ENCODE measurements at places on chromosomes 3 and 15.

GRCh38 chr15:66459818-66460615, 37.5 kb downstream of the SNAPC5 start:
- DNase-seq: no peak

GRCh38 chr3:190525634-190526033, 11.7 kb downstream of the IL1RAP start:
- no peak for DNase-seq

DNA sequence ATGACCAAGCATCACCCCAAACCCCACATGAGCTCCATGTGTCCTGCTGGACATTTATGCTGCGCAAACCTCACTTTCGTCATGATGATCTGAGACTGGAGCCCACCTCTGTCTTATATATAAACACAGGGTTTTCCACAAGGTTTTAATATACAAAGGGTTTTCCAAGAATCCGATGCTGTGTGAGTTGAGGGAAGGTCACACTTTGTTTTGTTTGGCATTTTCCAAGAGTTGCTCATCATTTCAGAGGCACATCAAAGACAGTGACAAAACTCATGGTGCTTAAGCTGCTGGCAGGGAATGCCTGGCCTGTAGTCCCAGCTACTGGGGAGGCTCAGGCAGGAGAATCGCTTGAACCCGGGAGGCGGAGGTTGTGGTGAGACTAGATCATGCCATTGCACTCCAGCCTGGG, 20.0 kb downstream of the EFCC1 start:
- DNase-seq: no peak

DNA sequence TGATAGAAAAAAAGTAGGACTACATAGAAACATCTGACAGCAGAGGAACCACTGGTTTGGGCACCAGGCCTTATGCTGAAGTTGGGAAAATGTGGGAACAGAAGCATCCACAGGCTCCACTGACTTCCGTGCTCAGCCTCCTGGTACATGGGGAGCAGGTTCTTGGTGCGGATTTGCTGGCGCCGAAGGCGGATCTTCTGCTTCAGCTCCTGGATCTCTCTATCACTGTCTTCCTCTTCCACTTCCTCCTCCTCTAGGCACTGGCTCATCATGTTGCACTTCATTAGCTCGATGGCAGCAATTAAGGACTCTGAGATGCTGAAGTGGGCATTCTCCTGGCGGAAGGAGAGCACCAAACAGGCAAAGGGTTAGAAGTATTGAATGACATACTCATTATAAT, 42.5 kb downstream of the RUBCN start:
- no peak for DNase-seq

- DNase-seq: no peak
These were observed 62.9 kb downstream of the GPR176 start for GRCh38 chr15:39857132-39857531.

GRCh38 chr3:98402507-98402906, 12.0 kb downstream of the OR5K3 start:
- DNase-seq: no peak

DNA sequence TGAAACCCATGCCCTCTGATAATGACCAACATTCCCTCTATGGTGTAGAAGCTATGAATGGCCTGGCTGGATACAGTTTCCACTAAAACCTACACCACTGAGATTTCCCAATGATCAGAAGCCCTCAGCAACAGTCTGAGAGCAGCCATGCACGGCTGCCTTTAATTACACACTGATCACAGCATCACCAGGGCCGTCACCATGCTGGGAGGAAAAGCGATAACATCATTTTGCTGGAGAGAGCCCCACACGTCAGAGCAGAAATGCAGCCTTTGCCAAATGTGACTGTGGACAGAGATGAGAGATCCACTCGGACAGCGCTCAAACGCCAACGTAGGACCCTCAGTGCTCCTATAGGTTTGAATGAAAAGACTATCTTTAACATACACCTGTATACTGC, 135.0 kb downstream of the XXYLT1 start:
- DNase-seq: no peak

DNA sequence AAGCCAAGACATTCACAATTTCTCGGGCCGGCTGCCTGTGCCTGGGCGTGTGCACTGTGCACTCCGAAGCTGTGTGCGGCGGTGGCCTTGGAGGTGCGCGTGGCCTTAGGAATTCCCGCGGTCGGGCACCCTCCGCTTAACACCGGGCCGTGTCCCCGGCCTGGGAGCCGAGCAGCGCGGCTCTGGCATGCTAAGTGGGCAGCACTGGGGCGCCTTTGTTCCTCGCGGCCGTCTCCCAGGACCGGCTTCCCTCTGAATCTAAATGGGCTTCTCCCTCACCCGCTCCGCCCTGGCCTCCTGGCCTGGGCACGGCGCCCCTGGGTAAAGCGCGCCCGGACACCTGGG, 498 bp upstream of the ARNT2 start:
- no peak for DNase-seq

GRCh38 chr3:49899815-49900214, 3.9 kb downstream of the MST1R start:
- peak; percentile 86 for DNase-seq
